ENCODE measurements at places on chromosomes 3 and 15. TPM values are rescaled to one million over a fixed set of nuclear protein-coding genes. Genes with fewer than 3 reads are reported as not detected.

Gene LINS1
- 17.0 TPM for total RNA-seq

DNA sequence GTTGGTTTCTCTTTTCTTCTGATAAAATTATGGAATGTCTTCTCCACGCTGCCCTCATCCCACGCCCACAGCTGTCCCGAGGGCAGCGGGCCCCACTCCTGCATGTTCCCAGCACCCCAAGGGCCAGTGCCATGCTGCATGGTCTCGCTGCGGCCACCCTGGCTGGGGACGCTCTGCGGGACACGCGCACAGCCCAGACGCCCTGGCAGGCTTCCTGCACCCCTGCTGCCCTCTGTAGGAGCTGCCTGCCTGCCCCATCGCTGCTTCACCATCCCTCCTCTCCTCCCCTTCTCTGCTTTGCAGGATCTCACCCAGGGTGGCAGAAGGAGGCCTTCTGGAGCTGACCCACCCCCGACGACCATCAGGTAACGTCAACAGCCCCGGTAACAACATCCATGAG, 22.8 kb downstream of the SLC6A1 start:
- DNase-seq, result no peak
- H3K4me1 ChIP-seq, result no peaks in the 10 kb centered on the region
- H3K27me3 ChIP-seq, result peaks cover 57% of the 10 kb centered on the region
- no peak overlapping the region for H3K27ac ChIP-seq
- H3K36me3 ChIP-seq, result no peaks in the 10 kb centered on the region
- no peak overlapping the region for H3K4me3 ChIP-seq

- H3K27me3 ChIP-seq, result peaks cover 13% of the 10 kb centered on the region
- H3K36me3 ChIP-seq, result no peaks in the 10 kb centered on the region
- H3K4me1 ChIP-seq, result peaks cover 10% of the 10 kb centered on the region
- no peak overlapping the region for H3K27ac ChIP-seq
- no peak for DNase-seq
Observed at GRCh38 chr3:197027151-197027895, 2.3 kb downstream of the MELTF start.

- H3K36me3 ChIP-seq, result no peaks in the 10 kb centered on the region
- no peaks in the 10 kb centered on the region for H3K27me3 ChIP-seq
- peaks cover 25% of the 10 kb centered on the region for H3K4me1 ChIP-seq
- H3K4me3 ChIP-seq, result no peak overlapping the region
- DNase-seq, result no peak
- no peak overlapping the region for H3K27ac ChIP-seq
Observed at GRCh38 chr3:30356866-30357753, 249.3 kb upstream of the TGFBR2 start.

DNA sequence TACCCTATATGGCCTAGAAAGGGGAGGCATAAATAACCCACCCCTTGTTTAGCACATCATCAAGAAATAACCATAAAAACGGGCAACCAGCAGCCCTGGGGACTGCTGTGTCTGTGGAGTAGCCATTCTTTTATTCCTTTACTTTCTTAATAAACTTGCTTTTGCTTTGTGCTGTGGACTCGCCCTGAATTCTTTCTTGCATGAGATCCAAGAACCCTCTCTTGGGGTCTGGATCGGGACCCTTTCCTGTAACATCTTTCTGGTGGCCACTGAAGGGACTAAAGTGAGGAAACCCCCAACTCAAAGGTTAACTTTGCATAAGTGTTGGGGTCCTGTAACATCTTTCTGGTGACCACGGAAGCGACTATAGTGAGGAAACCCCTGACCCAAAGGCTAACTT, 15.7 kb upstream of the HHATL start:
- H3K27ac ChIP-seq, result no peak overlapping the region
- H3K4me1 ChIP-seq, result no peaks in the 10 kb centered on the region
- no peaks in the 10 kb centered on the region for H3K36me3 ChIP-seq
- H3K27me3 ChIP-seq, result peaks cover 2% of the 10 kb centered on the region

DNA sequence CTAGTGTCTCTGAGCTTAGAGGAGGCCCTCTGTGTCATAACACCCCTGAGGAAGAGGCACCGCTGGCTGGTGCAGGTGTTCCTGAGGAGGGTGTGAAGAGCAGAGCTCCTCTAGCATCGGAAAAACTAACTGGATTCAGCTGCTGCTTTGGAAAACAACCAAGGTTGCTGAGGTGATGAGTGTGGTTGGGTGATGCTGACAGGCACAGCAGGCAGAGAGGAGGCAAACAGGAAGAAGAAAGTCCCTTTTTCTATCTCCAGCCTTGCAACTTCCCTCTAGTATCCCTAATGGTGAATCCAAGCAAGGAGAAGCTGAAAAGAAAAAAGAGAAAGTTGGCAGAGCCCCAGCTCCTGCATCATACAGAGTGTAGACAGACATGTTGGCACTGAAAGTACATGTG, 3.8 kb upstream of the OR4F15 start:
- H3K27ac ChIP-seq, result no peak overlapping the region
- H3K27me3 ChIP-seq, result peaks cover 51% of the 10 kb centered on the region
- H3K4me3 ChIP-seq, result no peak overlapping the region
- no peaks in the 10 kb centered on the region for H3K36me3 ChIP-seq
- H3K4me1 ChIP-seq, result no peaks in the 10 kb centered on the region

DNA sequence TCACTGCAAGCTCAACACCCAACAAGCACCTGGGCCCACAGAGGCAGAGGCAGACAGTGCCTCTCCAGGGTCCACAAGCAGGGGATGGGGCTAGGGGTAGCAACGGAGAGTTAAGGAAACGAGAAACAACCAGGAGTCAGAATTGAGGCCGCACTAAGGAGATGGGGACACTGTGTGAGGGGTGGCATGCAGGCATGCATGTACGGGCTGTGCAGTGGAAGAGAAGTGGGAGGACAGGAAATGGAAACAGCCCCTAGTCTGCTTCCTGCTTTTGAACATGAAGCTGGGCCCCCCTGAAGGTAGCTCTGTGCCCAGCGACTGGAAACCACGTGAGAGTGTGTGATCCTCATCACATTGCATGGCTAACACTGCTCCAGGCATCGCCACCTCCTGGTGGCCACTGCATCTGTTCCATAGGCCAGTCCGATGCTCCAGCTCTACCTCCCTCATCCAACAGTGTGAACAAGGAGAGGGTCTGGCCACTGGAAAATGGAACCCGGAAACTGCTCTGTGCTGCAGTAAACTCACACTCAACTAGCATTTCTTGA, 44.0 kb downstream of the XXYLT1 start:
- no peak overlapping the region for H3K4me3 ChIP-seq
- peaks cover 17% of the 10 kb centered on the region for H3K36me3 ChIP-seq
- peaks cover 7% of the 10 kb centered on the region for H3K4me1 ChIP-seq
- H3K27ac ChIP-seq, result no peak overlapping the region

- H3K36me3 ChIP-seq, result no peaks in the 10 kb centered on the region
- DNase-seq, result no peak
- H3K27ac ChIP-seq, result no peak overlapping the region
- no peaks in the 10 kb centered on the region for H3K4me1 ChIP-seq
- H3K4me3 ChIP-seq, result no peak overlapping the region
Observed at GRCh38 chr3:152538518-152538917, 269.8 kb downstream of the MBNL1 start.

- no peaks in the 10 kb centered on the region for H3K27me3 ChIP-seq
- no peak for DNase-seq
Observed at GRCh38 chr3:126604691-126605090, 46.0 kb upstream of the C3orf22 start.

DNA sequence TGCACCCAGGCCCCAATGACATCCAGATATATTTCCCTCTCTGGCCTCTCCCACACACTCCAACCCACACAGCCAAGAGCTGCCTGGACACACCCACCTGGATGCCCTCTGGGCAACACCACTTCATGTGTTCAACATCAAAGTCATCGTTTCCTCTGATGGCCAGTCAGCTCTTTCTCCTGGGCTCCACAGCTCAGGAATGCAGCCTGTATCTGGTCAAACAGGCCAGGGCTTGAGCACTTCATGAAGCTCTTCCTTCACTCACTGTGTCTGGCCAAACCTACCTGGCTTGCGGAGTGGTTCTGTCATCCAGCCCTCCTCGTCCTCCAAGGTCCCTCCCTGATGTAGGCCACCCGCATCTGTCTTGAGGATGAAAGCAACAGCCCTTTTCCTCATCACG, 35.8 kb upstream of the SLC6A11 start:
- no peak overlapping the region for H3K27ac ChIP-seq
- H3K36me3 ChIP-seq, result no peaks in the 10 kb centered on the region
- no peak overlapping the region for H3K4me3 ChIP-seq

- no peak for DNase-seq
Observed at GRCh38 chr15:79296583-79296982, 14.1 kb downstream of the ANKRD34C start.

DNA sequence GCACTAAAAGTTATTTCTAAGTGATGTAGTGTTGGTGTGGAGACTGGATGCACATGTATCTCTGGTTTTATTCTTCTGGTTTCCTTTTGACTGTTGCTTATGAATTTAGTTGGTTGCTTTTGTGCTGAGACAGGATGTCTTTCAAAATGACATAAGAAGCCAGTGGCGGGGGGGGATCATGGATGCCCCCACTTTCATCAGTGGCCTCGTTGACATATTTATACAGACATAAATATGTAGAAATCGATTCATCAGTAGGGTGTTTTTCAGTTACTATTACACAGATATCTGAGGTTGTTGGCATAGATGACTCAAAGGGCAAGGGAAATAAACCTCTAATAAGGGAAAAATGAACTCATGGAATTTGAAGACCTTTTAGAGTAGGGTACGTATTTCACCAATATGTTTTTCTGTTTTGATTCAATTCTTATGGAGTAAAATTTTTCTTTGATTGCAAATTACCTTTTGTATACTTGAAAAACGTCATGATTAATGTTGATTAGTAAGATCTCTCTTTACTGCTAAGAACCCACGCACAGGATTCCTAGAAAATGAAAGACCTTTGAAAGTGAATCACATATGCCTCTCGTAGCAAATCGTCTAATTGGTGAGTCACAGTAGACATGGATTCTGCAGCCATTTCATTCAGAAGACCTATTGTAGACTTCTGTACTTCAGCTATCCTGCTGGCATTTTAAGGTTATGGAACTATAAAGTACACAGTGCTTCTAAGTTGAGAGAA, 97.4 kb upstream of the RBMS3 start:
- no peaks in the 10 kb centered on the region for H3K27me3 ChIP-seq
- no peak overlapping the region for H3K4me3 ChIP-seq
- DNase-seq, result no peak

Gene CCK
- total RNA-seq, result not detected

Gene CCDC80
- 134 TPM for total RNA-seq
